ENCODE measurements at places on chromosomes 6 and 20. TPM values are rescaled to one million over a fixed set of nuclear protein-coding genes. Genes with fewer than 3 reads are reported as not detected.

DNA sequence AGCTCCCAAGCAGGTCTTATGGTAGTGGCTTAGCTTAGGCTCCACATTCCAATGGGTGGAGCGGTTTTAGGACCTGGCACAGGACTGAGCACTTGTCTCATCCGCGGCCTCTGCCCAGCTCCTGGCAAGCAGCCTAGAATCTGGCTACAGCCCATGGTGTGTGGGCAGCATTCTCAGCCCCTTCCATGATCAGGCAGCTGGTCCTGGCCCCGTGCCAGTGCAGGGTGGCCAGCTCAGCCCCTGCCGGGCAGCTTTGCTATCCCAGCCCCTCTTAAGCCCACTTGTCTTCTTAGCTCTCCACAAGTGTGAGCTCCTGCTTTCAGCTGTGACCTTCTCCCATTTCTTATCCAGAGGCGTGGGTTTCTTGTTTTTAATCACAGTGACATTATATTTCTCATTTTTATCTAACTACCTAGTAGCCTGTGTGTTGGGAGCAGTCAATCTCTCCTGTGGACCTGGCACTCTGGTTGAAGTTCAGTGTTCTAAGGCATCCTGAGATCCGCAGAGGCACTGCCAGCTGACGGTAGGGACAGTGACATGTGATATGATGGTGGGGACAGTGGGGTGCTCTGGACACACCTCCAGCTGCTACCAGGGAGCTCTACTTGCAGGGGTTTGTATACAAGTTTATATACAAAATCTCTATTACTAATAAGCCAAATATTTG is 119.9 kb upstream of the PRND start:
- no peak for DNase-seq

Gene PPP1R18
- polyA plus RNA-seq, result 87.5 TPM

DNA sequence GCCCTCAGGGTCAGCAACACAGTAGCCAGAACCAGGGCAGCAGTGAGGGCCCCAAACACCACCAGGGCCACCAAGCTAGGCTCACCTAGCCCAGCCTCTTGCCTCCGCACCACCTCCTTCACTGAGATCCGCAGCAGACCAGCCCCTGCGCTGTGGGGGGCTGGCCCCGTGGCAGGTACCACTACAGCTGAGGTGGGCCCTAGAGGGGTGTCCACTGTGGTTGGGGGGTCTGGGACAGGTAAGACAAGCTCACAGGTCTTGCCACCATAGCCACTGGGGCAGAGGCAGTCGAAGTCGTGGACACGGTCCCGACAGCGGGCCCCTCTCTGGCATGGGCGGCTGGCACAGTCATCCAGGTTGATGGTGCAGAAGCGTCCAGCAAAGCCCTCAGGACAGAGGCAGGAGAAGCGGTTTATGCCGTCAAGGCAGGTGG is 4.6 kb downstream of the DLK2 start:
- DNase-seq, result no peak

GRCh38 chr20:18985551-18985950 is 172.0 kb downstream of the SCP2D1 start:
- no peak for DNase-seq

GRCh38 chr6:66190858-66191257 is 483.8 kb upstream of the EYS start:
- no peak for DNase-seq

Gene DNPH1
- 63.9 TPM for polyA plus RNA-seq

DNA sequence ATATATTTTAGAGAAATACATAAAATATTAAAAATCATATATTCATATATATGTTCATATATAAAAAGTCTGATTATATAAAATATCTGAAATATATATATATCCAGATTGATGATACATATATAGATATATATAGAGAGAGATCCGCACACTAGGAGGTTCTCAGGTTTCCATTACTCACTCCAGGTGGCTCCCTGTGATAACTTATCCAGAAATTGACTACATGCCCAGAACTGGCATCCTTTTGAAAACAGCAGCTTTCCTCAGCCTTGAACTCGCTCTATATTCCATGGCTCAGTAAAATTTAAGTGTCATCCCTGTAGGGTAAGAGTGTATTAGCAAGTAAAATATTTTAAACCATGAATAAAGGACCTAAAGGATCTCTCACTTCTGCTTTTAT is 206.8 kb downstream of the TINAG start:
- no peak for DNase-seq

DNA sequence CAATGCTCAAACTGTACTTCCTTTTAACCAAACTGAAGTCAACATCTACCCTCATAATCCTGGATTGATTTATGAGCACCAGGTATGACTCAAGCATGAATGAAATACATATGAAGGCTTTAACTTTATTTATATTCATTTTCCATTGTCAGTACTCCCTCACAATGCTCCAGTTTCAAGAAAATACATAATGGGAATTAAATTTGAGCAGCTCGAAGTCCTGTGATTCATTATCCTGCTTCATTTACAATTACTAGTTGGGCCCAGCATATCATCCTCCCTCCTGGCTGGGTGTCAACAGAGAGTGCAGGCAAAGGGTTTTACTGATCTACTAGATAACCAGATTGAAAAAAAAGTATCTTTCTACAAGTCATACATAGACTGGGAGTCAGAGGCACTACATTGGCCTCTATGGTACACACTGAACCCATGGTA is 10.1 kb downstream of the SAMHD1 start:
- no peak for DNase-seq

GRCh38 chr6:19209202-19209601 is 628.0 kb upstream of the ID4 start:
- no peak for DNase-seq

Gene VSX1
- not detected for polyA plus RNA-seq

Gene BCAS1
- not detected for polyA plus RNA-seq

Gene PAK5
- polyA plus RNA-seq, result not detected

Gene HRH3
- polyA plus RNA-seq, result not detected

- no peak for DNase-seq
These were observed 135.1 kb downstream of the KIF16B start for GRCh38 chr20:16438100-16438499.

DNA sequence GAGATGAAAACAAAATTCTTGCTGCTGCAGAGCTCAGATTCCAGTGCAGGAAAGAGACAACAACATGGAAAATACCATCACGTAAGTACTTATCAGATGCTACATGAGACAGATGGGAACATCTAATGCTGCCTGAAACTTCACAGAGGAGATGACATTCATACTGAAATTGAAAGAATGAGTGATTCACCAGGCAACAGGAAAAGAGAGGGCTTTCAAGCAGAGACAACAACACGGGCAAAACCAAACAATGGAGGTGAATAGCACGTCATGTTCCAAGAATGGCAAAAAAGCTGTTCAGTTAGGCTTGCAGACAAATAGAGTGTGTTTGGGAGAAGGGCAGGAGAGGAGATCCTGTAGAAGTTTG is 39.3 kb downstream of the GTF2H5 start:
- no peak for DNase-seq

Gene SIRPD
- not detected for polyA plus RNA-seq

GRCh38 chr20:32858701-32859372 is at the start of gene EFCAB8:
EFCAB8 (plus strand) TSS chr20:32858923; CDS start chr20:32863793, 4,870 bp downstream.
- no peak for DNase-seq

Gene ETV7
- 1.8 TPM for polyA plus RNA-seq

GRCh38 chr20:62503401-62504178 is 27.8 kb upstream of the GATA5 start:
- no peak for DNase-seq

Gene FLRT3
- polyA plus RNA-seq, result 0.64 TPM

DNA sequence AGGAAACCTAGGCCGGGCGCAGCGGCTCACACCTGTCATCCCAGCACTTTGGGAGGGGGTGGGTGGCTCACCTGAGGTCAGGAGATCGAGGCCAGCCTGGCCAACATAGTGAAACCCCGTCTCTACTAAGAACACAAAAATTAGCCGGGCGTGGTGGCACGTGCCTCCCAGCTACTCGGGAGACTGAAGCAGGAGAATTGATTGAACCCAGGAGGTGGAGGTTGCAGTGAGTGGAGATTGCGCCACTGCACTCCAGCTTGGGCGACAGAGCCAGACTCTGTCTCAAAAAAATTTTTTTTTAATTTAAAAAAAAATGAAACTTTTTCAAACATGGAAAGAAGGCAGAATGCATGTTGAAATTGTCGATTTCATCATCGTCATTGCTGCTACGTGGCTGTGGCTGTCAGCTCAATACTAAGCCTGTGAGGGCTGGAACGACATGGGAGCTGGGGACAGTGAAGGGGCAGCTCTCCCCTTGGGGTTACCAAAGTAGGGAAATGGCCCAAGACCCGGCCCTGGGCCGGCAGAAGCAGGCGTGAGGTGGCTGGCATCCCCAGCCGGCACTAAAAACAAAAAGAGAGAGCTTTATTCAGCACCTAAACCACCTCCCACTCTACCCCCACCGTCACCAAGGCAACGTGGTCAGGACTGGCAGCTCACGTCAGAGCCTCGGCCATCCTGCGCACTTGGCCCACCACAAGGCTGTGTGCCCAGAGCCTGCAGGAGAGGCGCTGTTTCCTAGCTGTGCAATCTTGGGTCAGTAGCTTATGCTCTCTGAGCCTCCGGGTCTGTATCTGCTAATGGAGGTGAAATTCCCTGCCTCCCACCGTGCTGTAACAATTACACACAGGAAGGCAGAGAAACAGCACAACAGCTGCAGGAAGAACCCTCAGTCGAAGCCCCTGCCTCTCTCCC is 30.8 kb downstream of the AGPAT4 start:
- no peak for DNase-seq

Gene SASH1
- polyA plus RNA-seq, result 30.4 TPM

DNA sequence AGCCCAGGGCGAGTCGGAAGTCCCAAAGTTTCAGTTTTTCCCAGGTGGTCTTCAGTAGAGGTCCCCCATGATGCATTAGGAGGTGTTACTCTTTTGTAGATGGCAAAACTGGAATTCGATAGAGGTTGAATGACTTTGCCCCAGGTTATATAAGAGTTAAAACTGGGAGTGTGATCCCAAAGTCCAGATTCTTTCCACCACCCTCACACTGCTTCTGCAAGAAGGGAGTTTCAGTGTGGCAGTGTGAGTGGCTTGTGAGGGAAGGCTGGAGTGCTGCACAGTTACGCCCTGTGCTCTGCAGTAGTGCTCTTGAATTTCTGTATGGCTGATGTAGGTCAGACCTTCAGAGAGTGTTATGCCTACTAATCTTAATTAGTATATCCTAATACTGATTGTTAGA is 29.8 kb downstream of the NDUFAF5 start:
- no peak for DNase-seq

Gene OPRL1
- 0.97 TPM for polyA plus RNA-seq

- DNase-seq, result no peak
These were observed 422.5 kb upstream of the RGS17 start for GRCh38 chr6:153553627-153554026.

DNA sequence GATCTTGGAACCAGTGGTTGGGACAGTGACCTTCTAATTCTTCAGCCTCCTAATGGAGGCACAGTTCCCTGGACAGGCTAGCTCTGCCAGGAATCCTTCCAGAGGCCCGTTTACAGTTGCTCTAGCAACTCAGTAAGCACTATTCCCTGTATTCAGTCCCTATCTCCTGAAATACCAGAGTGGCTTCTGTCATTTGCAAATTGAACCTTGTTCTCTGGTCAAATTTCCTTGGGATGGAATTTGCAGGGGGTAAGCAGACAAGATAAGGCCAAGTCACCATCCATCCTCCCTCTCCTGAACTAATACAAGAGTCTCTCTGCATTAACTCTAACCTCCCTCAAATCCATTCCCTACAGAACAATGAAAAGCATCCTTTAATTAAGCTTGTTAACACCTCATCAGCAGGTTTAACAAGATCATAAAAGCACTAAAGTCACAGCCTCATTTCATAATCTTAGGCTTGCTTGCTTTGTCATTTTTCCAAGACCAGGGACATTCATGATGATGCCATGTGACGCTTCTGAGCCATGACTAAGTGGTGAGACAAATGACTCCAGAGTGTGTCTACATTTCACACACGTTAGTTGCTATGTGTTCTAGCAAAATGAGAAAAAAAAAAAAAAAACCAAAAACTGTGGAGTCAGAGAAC is 37.1 kb downstream of the SLC22A23 start:
- no peak for DNase-seq

- no peak for DNase-seq
These were observed 377.6 kb downstream of the KIF16B start for GRCh38 chr20:16195671-16196070.

DNA sequence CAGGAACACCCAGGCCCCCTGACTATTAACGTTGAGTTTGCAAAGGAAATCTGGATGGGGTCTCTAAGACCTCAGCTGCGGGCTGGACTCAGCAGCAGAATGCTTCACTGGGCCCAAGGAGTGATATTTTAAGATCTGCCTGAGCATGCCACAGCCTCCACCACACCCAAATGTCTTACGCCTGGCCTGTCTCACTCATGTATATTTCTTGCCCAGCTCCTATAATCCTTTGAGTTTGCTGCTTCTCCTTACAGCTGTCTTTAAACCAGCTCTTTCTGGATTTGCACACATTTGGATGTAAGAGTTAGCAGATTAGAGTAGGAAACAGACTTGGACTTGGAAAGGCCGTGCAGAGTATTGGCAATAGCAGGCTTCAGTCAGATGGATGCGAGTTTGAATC is 16.4 kb downstream of the CASS4 start:
- DNase-seq, result no peak

DNA sequence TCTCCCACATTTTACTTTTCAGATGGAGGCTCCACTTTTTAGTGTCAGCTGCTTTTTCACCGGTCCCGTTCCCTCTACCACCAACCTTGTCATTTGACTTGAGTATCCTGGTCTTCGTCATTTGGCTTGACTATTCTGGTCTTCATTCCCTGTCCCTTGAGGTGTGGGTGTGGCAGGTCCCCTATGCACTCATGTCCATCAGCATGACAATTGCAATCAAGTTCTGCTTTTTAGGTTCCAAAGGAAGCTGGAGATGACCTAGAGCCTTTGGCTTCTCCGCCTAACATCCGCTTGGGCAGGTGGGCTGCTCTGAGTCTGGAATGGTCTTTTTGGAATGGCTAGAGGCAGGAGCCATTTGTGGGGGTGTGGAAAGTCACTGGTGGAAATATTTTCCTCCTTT is 99.8 kb upstream of the MLN start:
- no peak for DNase-seq

GRCh38 chr20:8321001-8321400 is 188.9 kb downstream of the PLCB1 start:
- no peak for DNase-seq

- DNase-seq, result no peak
These were observed 720.9 kb downstream of the GRIK2 start for GRCh38 chr6:102114402-102114801.

DNA sequence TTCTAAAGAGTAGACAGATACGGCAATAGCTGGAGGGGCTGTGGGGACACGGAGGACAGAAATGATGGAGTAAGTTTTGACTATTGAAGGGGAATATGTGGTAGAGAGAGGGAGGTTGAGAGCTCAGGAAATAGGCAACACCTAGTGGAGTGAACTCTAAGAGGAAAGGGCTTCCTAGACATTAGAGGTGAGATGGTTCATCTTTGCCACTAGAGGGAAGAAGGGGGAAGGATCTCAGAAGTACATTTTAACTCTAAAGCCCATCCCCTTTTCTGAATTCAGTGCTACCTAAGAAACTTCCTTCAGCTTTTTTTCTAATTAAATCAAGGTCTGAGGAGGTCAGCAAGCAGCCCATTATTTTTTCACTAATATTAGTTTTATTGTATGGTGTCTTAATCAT is 689.4 kb upstream of the MAP3K7 start:
- DNase-seq, result no peak

Gene HAO1
- polyA plus RNA-seq, result not detected

Gene GPX5
- not detected for polyA plus RNA-seq

- no peak for DNase-seq
These were observed 52.4 kb downstream of the CEBPB start for GRCh38 chr20:50242863-50243609.
